ENCODE measurements at places on chromosomes 13 and 19. TPM values are rescaled to one million over a fixed set of nuclear protein-coding genes. Genes with fewer than 3 reads are reported as not detected.

The LRFN3 gene
- polyA plus RNA-seq, result 8.7 TPM

The CEACAM19 gene
- polyA plus RNA-seq, result 9.6 TPM

The DPF1 gene
- 4.8 TPM for polyA plus RNA-seq

The CYP4F8 gene
- polyA plus RNA-seq, result 1.00 TPM

The CEACAM21 gene
- polyA plus RNA-seq, result 2.3 TPM

The ICAM1 gene
- 7.1 TPM for polyA plus RNA-seq

The CKM gene
- polyA plus RNA-seq, result 1,789 TPM
